IMR-90 (cell line): ENCODE measurements at places on chromosomes 1 and 21. TPM values are rescaled to one million over a fixed set of nuclear protein-coding genes. Genes with fewer than 3 reads are reported as not detected.

Gene SPATA1
- total RNA-seq, result under 0.01 and 0.56 TPM in 2 replicates

Gene VCAM1
- total RNA-seq, result 19.7 and 21.1 TPM in 2 replicates

GRCh38 chr1:22804406-22804805 is 93.8 kb downstream of the EPHB2 start:
- peaks cover 4% of the 10 kb centered on the region for H3K36me3 ChIP-seq
- H3K4me3 ChIP-seq, result no peak overlapping the region
- no peaks in the 10 kb centered on the region for H3K27me3 ChIP-seq
- no peak overlapping the region for H3K27ac ChIP-seq

DNA sequence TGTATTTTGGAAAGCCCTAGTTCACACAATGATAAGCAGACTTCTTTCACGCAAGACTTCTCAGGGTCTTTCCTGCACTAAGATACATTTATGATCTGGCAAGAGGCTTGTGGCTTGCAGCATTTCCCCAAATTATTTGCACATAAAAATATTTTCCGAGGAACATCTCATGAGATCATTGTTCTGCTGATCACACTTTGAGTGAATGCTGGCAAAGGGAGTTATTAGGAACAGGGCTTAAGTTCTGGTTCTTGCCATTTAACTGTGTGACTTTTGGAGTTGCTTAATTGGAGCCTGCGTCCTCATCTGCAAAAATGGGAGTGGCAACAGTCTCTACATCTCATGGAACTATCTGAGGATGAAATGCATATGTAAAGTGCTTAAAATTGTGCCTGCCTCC is 50.2 kb downstream of the GADD45A start:
- no peaks in the 10 kb centered on the region for H3K27me3 ChIP-seq
- H3K4me3 ChIP-seq, result no peak overlapping the region

GRCh38 chr1:54796902-54797301 is 4.2 kb downstream of the TTC22 start:
- no peak overlapping the region for H3K4me3 ChIP-seq
- no peak for DNase-seq
- no peak overlapping the region for H3K27ac ChIP-seq
- H3K27me3 ChIP-seq, result peaks cover 51% of the 10 kb centered on the region

DNA sequence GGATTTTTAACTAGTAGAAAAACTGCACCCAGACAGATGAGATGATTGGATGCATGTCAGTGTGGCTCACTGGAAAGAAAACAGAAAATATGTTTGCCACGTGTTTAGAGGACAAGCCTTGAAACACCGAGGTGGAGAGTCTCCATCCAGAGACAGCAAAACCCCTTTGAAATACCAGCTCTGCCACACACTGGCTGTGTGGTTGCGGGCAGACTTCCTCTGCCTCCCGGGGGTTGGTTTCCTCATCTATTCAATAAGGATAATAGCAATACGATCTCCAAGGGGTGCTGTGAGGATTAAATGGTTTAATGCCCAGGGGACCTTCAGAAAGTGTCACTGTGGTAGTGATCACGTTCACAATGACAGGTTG is 67.2 kb upstream of the PARP1 start:
- peaks cover 19% of the 10 kb centered on the region for H3K27me3 ChIP-seq
- no peak for DNase-seq
- peaks cover 3% of the 10 kb centered on the region; the same call in 1 of the 2 replicates for H3K4me1 ChIP-seq
- no peaks in the 10 kb centered on the region for H3K36me3 ChIP-seq
- H3K27ac ChIP-seq, result no peak overlapping the region

DNA sequence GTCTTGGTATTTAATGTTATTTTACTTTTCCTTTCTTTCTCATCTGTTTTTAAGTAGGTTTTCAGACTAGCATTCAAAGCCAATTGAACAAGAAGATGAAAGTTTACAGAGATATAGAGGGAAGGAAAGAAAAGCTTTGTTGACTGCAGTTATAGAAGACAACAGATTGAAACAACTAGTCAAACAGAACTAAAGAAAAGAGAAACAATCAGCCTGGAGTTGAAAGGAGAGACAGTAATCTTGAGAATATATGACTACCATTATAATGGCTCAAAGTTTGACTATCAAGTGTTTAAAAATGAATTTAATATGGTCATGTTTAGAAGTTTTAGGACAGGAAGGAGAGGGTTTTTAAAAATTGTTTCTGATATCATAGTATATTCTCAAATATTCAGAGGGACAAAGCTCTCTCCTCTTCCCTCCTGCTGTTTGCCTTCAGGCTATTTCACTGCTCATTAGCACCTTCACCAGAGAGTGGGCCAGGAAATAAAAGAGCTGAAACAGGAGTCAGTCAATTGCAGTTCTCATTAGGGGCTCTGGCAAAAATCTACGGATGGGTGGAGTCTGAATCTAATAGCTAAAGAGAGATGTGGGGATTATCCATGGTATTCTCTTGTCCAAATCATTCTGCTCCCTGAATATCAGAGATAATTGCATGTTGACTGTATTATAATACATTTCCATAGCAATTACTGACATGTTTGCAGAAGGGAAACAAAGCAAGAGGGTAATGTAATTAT is 577.8 kb downstream of the BRINP3 start:
- H3K4me3 ChIP-seq, result no peak overlapping the region
- H3K27me3 ChIP-seq, result no peaks in the 10 kb centered on the region
- H3K27ac ChIP-seq, result no peak overlapping the region
- no peak for DNase-seq
- no peaks in the 10 kb centered on the region for H3K4me1 ChIP-seq
